Left ventricle myocardium inferior (tissue), 1 donor: ENCODE measurements at places on chromosomes 12 and 14. TPM values are rescaled to one million over a fixed set of nuclear protein-coding genes. Genes with fewer than 3 reads are reported as not detected.

Gene HSP90B1
- total RNA-seq = 348 TPM

Gene THTPA
- total RNA-seq = 17.2 TPM

Gene TAC3
- not detected for total RNA-seq

DNA sequence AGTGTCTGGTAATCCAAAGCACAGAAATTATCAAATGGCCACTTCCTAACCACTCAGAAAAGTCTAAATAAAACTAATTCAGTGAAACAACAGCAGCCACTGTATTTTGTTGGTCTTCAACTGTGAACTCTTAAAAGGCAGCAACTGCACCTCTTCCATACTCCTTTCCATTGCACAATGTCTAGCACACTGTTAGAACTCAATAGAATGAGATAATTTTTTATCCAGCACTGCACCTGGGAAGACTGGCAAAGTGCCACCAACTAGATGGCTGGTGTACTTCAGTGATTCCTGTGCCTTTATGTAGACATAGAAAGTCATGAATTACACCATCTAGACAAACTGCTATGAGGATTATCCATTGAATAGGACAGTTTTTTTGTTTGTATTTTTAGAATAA, 26.2 kb downstream of the LGR5 start:
- no peak for DNase-seq

DNA sequence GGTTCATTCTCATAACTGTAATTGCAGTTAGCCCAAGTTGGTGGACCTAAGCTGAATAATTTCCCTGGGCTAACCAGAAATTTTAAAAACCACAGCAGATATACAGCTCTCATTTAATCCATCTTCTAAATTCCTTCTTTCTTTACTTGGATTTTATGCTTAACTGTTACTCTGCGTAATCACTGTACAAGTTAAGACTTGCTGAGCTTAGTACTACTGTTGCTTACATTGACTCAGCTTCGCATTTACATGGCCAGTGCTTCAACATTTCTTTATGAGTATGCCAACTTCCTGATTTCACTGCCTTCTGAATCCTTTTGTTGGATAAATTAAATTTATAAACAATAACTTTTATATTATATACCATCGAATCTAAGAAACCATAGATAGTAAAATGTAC, 147.4 kb downstream of the SLC38A4 start:
- DNase-seq = no peak

DNA sequence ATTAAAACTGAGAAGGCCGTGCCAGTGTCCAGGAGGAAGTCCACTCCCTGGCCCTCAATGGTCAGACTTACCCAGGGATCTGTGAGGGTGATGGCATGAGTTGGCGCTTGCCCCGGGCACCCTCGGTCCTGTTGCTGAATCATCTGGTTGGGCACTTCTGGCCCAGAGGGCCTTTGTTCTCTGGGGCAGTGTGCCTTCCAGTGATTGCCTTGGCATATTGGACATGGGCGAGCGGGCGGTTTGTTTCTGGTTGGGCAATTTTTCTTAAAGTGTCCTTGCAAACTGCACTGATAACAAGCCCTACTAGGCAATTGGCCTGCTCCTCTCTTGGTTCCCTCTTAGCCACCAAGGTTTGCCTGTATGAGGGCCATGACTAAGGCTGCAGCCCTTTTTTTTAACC, 69.5 kb upstream of the ZDHHC17 start:
- DNase-seq = no peak

DNA sequence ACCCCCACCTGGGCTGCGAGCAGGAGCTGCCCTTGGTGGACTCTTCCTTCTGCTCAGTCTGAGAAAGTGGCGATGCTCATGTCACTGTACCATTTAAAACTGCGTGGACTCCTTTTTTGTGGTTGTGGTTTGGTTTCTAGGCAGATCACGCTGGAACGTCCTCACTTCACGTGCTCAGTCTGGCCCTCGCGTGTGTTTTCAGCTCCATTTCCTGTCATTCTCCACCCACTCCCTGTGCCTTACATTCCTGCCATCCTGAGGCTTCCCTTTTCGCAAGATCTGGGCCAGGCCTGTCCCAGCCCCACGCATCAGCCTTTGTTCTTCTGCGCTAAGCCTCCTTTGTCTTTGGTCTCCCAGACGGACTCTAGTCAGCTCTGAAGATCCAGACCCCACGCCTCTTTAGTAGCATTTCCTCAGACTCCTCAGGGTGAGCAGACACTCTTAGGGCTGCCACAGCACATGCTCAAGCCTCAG, 105.4 kb downstream of the FBXL14 start:
- DNase-seq = no peak

DNA sequence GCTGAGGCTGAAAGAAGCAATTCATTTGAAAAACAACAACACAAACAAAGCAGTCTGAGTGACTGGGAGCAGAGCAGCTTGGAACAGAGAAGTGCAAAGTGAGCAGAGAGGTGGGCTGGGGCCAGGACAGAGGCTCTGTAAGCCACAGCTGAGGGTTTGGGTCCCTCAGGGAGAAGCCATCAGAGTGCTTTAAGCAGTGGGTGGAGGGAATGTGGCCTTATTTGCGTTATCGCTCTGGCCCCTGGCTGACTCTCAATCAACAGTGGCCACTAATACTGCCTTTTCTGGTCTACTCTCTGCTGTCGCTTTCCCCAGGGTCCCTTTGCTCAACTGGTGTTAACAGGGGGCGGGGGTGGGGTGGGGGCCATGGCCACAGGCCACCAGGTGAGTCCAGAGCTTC, 44.2 kb downstream of the IRF2BPL start:
- DNase-seq = no peak

- DNase-seq = no peak
These were observed 880 bp upstream of the MMP14 start for GRCh38 chr14:22835505-22835904.

- no peak for DNase-seq
These were observed 234.5 kb upstream of the SSTR1 start for GRCh38 chr14:37972941-37973887.
